ENCODE measurements at places on chromosomes 12 and 14.

DNA sequence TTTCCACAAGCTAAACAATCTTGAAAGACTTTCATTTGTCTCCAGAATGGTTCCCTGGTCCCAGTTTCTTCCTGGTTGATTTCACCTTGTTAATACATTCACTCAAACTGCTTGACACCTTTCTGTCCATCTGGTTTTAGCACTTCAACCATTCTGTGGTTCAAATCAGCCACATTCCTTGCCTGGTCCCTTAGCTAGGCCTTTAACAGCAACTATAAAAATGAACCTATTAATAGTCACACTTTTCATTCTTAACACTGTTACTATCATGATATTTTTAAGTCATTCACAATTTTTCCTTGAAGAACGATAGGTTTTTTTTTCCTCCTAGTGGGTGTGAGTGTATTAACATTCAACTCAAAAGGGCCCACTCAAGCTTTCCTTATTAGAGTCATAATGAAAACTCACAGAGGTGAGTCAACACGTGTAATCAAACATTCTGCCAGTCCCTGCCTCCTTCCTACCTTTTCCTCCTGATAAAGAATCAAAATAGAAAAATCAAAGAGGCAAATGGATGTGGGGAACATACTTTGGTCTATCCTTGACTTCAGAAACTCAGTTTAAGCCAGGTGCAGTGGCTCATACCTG is 34.4 kb upstream of the CCNT1 start:
- no peak for DNase-seq

DNA sequence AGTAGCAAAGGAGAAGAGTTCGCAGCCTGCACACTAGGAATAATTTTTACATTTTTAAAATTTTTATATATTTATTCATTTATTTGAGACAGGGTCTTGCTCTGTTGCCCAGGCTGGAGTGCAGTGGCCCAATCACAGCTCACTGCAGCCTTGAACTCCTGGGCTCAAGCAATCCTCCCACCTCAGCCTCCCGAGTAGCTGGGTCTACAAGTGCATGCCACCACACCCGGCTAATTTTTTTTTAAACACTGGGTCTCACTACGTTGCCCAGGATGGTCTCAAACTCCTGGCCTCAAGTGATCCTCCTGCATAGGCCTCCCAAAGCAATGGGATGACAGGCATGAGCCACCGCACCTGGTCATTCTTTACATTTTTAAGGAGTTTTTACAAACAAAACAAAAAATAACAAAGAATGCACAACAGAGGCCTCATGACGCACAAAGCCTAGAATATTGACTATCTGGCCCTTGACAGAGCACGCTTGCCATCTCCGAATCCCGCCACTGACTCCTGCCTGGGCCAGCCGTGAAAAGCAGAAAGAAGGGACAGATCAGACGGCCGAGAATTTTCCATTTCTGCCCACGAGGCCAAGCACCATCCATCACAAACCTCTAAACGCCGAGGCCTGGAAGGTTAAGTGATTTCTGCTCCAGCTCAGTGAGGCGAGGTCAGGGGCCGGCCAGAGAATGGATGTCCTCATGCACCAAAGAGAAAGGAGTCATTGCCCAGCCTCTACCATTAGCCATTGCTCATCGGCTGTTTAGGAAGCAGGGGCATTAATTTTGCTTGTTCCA is 120.0 kb downstream of the SCARB1 start:
- DNase-seq = no peak

GRCh38 chr12:1878214-1878613 is 40.2 kb downstream of the CACNA2D4 start:
- no peak for DNase-seq

DNA sequence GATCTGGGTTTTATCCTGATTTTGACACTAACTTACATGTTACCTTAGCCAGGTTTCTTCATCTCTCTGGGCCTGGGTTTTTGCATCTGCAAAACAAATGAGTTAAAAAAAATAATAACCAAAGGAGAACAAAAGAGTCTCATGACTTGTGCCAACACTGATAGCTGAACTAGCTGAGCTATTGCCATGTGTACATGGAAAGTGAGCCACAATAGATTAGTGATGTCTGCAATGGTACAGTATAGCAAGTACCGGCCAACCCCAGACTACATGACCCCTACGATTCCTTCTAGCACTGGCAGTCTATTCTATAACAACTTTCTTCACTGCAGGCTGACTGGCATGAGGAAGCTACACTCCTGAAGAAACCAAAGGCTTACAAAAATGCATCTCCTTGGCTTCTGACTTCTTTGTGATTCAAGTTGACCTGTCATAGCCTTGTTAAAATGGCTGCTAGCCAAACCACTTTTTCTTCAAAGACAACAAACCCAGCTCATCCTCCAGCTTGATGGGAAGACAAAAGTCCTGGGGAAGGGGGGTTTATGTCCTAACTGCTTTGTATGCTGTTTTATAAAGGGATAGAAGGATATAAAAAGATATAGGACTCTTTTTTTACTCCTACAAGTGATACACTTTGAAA is 123.7 kb downstream of the DAD1 start:
- no peak for DNase-seq

DNA sequence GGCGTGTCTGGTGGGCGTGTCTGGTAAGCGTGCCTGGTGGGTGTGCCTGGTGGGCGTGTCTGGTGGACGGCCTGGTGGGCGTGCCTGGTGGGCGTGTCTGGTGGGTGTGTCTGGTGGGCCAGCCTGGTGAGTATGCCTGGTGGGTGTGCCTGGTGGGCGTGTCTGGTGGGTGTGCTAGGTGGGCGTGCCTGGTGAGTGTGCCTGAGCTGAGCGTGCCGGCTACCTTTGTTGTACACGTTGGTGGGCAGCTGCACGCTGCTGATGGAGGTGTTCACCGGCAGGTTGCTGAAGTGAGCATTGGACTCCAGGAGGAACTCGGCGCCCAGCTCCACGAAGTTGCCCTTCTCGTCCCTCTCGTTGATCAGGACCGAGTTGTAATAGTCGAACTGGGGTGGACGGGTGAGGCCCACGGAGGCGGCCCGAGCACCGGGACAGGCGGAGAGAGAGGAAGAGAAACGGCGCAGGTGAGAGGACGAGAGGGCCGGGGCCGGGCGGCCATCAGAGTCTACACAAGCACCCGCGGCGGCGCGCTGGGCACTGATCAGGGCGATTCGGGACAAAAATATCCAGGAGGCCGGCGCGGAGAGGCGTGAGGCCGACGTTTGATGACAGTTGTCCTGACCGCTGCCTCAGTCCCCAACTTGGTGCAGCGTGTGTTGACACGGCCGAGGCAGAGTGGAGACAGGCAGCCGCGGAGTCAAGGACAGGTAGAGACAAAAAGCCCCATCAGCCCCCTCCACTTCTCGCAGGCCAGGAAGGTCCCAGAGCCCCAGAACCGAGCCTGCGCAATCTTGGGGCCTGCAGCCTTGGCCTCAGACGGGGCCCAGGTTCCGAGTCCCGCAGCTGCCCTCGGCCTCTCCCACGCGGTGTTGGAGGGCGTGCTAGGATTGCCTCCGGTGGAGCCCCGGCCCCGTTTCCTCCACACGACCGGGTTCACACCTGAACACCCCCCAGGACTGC is 10.5 kb downstream of the CACNA2D4 start:
- no peak for DNase-seq

DNA sequence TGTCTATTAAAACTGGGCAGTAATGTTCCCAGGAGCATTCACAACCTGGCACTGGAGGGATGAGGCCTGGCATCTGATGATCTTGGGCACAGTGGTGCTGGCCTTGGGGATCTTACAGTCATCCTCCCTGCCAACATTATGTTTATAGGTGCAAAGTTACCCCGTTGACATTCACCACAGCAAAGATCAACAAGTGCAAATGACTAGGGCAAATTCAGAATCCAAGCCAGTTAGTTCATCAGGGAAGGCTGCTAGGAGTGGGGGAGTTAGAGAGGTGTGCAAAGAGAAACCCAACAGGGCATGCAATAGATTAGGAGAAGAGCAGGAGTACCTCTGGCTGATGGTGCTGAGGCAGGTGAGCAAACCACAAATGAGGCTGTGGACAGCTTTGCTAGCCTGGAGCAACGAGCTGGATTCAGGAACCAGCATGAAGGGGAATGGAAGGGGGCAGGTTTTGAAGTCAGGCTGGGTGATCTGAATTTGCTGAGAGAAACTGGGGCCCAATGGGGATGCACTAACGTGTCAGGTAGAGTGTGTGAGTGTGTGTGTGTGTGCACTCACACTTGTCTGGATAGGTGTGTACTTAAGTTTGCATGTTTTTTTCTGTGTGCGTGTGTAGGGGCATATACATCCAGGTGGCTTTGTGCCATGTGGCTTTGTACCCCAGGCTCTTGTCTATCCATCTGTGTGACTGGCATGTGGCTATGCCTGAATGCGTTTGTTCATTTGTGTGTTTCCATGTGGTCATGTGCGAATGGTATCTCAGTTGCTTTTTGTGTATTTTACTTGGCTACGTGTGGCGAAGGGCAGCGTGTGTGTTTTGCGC is 1.6 kb downstream of the CISTR start:
- no peak for DNase-seq

DNA sequence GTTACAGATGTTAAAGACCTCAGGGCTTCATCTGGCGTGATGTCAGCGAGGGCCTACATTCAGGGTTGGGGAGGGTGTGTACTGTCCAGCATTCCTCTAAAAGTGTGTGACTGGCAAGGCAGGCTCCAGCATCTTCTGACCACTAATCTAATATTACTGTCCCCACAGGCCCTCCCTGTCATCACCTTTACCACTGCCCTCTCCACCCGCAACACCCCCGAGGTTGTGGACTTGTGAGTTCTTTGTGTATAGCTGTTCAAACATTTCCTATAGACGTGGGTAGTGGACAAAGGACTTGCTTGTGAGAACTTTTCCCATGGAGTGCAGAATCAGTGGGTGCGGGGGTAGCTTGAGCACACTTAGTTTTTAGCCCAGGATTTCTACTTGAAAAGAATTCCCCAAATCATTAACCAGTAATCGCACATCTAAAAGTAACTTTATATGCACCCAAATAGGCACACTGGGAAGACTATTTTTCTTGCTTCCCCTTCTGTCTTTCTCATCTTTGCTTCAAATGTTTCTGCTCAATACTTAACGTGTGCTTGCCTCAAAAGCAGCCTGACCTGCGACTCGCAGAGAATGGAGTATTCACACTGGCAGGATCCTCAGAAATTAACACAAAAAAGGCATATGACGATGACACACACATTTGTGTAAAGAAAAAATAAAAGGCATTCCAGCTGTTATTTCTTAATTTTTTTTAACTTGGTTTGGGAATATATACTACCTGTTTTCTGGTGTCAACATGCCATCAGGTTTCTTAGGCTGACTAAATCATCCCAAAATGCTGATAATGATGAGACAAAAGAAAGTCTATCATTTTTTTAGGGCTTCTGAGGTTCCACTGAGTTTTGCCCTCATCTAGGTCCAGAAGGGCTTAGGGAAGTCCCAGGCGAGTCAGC is 158.4 kb upstream of the HIF1A start:
- DNase-seq = no peak

GRCh38 chr12:53069621-53070410 is 9.4 kb downstream of the SPRYD3 start:
- no peak for DNase-seq

DNA sequence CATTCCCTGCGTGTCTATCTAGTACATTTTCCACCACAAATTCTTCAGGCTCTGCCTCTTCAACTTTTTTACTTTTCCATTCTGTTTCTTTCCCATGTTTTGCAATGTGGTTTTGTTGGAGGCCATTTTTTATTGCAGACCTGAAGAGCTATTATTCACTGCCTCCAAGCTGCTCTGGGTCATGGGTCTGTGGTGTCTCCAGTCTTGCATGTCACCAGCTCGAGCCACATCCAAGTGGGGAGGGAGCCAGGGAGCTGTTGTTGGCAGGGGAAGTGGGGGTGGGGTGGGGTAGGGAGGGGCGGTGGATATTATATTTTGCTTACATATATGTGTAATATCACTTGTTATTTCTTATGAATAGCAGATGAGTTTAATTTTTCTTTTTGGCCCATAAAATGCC is 69.1 kb downstream of the VEZT start:
- DNase-seq = no peak

- DNase-seq = no peak
Observed at GRCh38 chr12:8664228-8664913, 1.7 kb upstream of the MFAP5 start.

- no peak for DNase-seq
Observed at GRCh38 chr14:45906257-45906656, 653.3 kb upstream of the MIS18BP1 start.

GRCh38 chr12:65630555-65630954 is 193.7 kb upstream of the HMGA2 start:
- no peak for DNase-seq

DNA sequence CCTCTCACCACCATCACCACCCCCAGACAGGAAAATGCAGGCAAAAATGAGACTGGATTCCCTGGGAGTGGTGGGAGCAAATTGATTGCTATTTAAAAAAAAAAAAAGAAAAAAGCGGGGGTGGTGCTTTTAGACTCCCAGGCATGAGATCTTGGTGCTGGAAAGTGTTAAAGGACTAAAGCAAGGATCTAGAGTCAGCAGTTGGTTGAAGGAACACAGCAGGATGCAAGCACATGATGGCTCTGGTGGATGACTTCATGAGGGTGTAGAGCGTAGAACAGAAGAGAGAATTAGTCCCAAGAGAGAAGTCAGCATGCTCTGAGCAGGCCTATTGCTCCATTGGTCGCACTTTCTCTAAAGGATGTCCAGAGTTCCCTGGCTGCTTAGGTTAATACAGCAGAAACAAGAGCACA is 183.8 kb upstream of the HMGA2 start:
- no peak for DNase-seq

- no peak for DNase-seq
Observed at GRCh38 chr12:46523863-46524770, 151.5 kb upstream of the SLC38A2 start.

DNA sequence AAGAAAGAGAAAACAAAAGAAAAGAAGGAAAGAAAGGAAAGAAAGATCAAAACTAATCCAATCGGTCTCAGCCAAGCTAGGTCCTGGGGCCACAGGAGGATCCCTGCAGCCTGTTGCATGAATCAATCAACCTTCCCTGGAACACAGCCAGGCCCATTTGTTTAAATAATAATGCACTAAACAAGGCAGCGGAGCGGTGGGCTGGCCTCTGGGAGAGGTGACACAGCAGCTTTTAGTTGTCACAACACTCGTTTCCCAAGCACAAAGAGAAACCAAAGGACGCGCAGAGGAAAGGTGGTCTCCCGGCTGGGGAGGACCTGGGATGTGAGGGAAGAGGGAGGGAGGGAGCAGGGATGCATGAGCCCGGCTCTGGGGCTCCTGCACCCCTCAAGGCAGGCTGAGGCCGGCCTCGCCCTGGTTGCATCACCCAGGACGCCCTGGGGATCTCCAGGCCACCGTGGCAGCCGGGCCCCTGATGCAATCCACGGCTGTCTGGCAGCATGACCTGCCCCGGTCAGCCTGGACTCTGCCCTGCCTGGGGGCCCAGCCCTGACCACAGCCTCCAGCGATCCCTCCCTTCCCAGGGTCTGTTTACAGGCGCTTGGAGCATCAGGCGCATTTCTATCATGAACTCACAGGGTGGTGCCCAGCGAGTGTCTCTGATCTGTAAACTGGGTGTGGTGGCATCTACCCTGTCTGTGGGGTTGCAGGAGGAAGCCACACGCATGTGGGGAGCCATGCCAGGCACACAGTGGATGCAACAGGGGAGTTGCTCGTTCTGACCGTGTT is 32.5 kb downstream of the MMP17 start:
- no peak for DNase-seq

GRCh38 chr14:106846218-106846617 is 1319.8 kb downstream of the TMEM121 start:
- DNase-seq = no peak

Data from stimulated activated CD8-positive, alpha-beta memory T cell treated with anti-CD3 and anti-CD28 coated beads, Interleukin-2, amount 100 ng/mL, for 1 hour (primary cell).